NCI-H510A (cell line): ENCODE measurements at places on chromosomes 6 and 20.

GRCh38 chr6:80126657-80127345 lies 20.3 kb downstream of the BCKDHB start:
- DNase-seq, result no peak

DNA sequence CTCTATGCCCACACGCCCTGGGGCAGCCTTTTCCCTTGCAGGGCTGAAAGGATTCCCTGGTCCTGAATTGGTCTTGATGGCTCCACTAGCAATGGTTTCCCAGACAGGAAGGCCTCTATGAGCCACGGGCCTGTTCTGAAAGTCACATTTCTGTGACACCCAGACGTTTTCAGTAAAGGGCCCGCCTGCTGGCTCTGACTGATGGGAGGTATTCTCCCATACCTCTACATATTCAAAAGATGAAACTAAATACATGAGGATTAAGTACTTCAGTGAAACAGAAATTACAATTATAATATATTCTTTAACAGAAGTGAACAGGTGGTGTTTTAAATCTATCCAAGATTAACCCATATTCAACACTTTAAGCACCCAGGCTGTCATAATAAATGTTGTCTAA lies 629.8 kb downstream of the CDH26 start:
- no peak for DNase-seq

GRCh38 chr20:45969712-45970634 lies 2.0 kb downstream of the ZNF335 start:
- DNase-seq, result peak; percentile 24

- no peak for DNase-seq
These were observed 26.3 kb downstream of the WRNIP1 start for GRCh38 chr6:2791450-2791974.

DNA sequence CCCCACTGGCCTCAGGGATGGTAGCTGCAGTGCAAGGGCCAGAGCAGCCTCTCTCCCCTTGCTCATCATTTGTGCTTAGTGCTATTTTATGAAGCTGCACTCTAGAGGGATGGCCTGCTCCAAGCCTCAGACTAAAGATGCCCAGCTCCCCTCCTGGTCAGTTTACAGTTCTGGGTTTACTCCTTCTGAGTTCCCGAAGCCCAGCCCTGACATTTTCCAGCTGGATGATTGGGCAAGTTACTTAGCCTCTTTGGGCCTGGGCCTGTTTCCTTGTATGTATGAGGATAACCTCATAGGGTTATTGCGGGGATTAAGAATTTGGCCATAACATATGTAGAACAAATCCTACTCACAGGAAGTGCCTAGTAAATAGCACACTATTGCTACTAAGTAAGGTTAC lies 31.8 kb upstream of the EMILIN3 start:
- no peak for DNase-seq

GRCh38 chr6:10964684-10965083 lies 77.8 kb downstream of the SYCP2L start:
- no peak for DNase-seq

- DNase-seq, result no peak
These were observed 46.4 kb downstream of the UTRN start for GRCh38 chr6:144331491-144331969.

GRCh38 chr6:46053039-46053933 lies 37.6 kb upstream of the CLIC5 start:
- DNase-seq, result no peak
